Mesothelial cell of epicardium (in vitro differentiated cells): ENCODE measurements at places on chromosomes 16 and 17. TPM values are rescaled to one million over a fixed set of nuclear protein-coding genes. Genes with fewer than 3 reads are reported as not detected.

Gene HOXB6
- total RNA-seq = 56.4 to 63.1 TPM (median 59.7 TPM) in 3 replicates

DNA sequence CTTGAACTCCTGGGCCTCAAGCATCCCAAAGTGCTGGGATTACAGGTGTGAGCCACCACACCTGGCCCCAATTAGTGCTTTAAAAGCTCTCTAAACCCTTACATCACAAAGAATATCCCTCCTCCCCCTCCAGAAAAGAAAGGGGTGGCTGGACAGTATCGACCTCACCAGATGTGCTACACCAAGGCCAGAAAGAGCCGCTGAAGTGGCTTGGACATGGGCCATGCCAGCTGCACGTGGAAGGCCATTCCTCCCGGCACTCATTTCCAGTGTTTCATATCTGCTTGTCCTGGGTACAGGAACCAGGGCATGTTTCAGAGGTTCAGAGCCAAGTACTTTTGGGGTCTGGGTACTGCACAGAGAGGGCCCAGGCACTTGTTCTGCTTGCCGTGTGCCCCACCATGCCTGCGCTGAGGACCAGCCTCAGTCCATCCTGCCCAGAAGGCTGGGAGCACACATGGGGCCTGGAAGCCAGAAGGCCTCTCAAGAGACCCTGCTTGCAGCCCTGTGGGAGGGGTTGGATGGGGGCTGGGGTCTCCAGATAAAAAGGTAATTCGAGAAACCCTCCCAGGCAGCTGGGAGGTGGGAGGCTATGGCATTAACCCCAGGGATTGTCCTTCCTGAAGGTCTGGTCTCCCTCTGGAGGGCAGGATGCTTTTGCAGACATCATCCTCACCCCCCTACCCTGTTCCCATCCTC lies 3.5 kb upstream of the SRRM2 start:
- H3K36me3 ChIP-seq = no peaks in the 10 kb centered on the region
- H3K27ac ChIP-seq = no peak overlapping the region
- no peak overlapping the region for H3K4me3 ChIP-seq

GRCh38 chr16:11391576-11391975 lies 46.3 kb downstream of the RMI2 start:
- peaks cover 5% of the 10 kb centered on the region for H3K27me3 ChIP-seq
- H3K36me3 ChIP-seq = no peaks in the 10 kb centered on the region
- H3K4me3 ChIP-seq = no peak overlapping the region

- no peak overlapping the region for H3K4me3 ChIP-seq
- DNase-seq = no peak
- peaks cover 11% of the 10 kb centered on the region for H3K27me3 ChIP-seq
- peak overlapping the region; percentile 50 for H3K27ac ChIP-seq
- H3K36me3 ChIP-seq = no peaks in the 10 kb centered on the region
Measured at GRCh38 chr17:65227637-65228036, 90.5 kb downstream of the RGS9 start.

- H3K27ac ChIP-seq = no peak overlapping the region
- no peaks in the 10 kb centered on the region for H3K36me3 ChIP-seq
- peak; percentile 24 for DNase-seq
- no peak overlapping the region for H3K4me3 ChIP-seq
Measured at GRCh38 chr17:8905331-8905730, 37.9 kb upstream of the PIK3R6 start.

- no peak for DNase-seq
- H3K4me3 ChIP-seq = no peak overlapping the region
- no peaks in the 10 kb centered on the region for H3K4me1 ChIP-seq
- H3K27ac ChIP-seq = no peak overlapping the region
- peaks cover 23% of the 10 kb centered on the region for H3K27me3 ChIP-seq
- no peaks in the 10 kb centered on the region for H3K36me3 ChIP-seq
Measured at GRCh38 chr16:13351601-13352217, 450.3 kb downstream of the SHISA9 start.

Gene PAQR4
- total RNA-seq = 8.1 to 10.1 TPM (median 8.9 TPM) in 3 replicates

DNA sequence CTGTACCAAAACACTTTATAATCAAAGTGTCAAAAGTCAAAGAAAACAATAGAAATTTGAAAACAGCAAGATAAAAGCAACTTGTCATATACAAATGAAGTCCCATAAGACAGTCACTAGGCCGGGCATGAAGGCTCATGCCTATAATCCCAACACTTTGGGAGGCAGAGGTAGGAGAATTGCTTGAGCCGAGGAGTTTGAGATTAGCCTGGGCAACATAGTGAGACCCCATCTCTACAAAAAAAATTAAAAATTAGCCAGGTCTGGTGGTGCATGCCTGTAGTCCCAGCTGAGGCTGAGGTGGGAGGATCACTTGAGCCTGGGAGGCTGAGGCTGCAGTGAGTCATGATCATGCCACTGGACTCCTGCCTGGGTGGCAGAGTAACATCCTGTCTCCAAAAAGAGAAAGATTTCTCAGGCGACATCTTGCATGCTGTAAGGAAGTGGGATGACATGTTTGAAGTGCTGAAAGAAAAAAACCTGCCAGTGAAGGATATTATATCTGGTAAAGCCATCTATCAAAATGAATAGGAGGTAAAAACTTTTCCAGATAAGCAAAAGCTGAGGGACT lies 98.7 kb upstream of the NACA2 start:
- H3K4me3 ChIP-seq = no peak overlapping the region
- DNase-seq = no peak
- H3K4me1 ChIP-seq = no peaks in the 10 kb centered on the region
- H3K36me3 ChIP-seq = peaks cover 19% of the 10 kb centered on the region
- no peaks in the 10 kb centered on the region for H3K27me3 ChIP-seq

DNA sequence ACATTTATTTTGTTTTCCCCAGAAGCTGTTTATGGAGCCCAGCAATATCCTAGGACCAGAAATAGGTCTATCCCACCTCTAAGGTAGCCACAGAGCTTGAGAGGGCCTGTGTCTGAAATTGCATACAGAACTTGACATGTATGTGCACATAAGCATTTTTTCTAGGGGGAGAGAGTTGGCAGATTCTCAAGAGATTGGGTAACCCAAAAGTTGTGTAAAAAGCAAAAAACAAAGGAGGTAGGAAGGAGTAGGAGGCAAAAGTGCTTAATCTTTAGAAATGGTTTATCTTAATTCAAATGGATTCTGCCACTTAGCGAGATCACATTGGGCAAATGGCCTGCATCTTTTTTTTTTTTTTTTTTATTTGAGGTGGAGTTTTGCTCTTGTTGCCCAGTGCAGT lies 3.5 kb downstream of the PLK1 start:
- H3K36me3 ChIP-seq = peaks cover 20% of the 10 kb centered on the region
- DNase-seq = no peak

Gene SLC47A2
- total RNA-seq = not detected in 3 replicates

- peaks cover 47% of the 10 kb centered on the region for H3K36me3 ChIP-seq
- H3K27me3 ChIP-seq = no peaks in the 10 kb centered on the region
- H3K4me1 ChIP-seq = peaks cover 17% of the 10 kb centered on the region
- no peak for DNase-seq
- H3K4me3 ChIP-seq = no peak overlapping the region
Measured at GRCh38 chr17:4162775-4163466, 19.9 kb downstream of the CYB5D2 start.

DNA sequence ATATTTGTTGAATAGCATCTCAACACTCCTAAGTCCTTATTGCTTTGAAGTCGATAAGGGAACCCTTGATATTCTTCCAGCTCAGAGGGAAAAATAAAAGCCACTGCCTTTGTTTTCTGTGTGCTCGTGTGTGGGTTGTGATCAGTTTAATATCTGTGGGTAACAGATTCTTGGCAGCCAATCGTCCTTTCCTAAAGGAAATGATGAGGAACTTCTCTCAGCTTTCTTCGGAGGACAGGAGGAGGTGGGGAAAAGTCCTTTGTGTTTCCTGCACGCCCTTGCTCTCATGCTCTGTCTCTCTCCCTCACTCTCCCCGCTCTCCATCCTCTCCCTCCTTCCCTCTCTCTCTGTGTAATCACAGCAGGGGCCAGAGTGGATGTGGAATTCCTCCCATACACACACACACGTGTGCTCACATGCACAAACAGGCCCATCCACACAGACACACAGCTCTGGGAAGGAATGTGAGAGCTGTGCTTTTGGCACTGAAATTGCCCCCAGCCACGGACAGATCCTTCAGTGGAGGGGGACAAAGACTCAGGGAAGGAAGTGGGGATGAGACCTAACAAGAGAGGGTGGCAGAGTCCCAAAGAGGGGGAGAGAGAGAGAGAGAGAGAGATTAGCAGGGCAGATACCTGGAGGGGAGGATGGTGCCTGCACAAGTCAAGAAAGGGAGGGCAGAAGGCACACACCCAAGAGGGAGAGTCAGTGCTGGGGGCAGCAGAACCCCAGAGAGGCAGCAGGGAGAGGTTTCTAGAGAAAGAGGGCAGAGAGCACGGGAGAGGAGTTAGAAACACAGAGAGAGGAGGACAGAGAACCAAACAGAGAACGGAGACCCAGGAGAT lies 83.5 kb upstream of the PLCG2 start:
- no peak overlapping the region for H3K4me3 ChIP-seq
- peaks cover 32% of the 10 kb centered on the region for H3K36me3 ChIP-seq
- DNase-seq = no peak
- H3K4me1 ChIP-seq = peaks cover 12% of the 10 kb centered on the region
- peak overlapping the region; percentile 88 for H3K27ac ChIP-seq
- no peaks in the 10 kb centered on the region for H3K27me3 ChIP-seq

GRCh38 chr17:56898874-56899273 lies 15.0 kb downstream of the TRIM25 start:
- H3K4me1 ChIP-seq = peaks cover 5% of the 10 kb centered on the region
- H3K27me3 ChIP-seq = no peaks in the 10 kb centered on the region
- H3K27ac ChIP-seq = no peak overlapping the region
- DNase-seq = no peak

Gene GAST
- not detected in 3 replicates for total RNA-seq

GRCh38 chr17:5703736-5704135 lies 119.4 kb upstream of the NLRP1 start:
- no peaks in the 10 kb centered on the region for H3K36me3 ChIP-seq
- no peak overlapping the region for H3K4me3 ChIP-seq
- no peak for DNase-seq
- H3K27ac ChIP-seq = no peak overlapping the region
- H3K4me1 ChIP-seq = no peaks in the 10 kb centered on the region
- peaks cover 44% of the 10 kb centered on the region for H3K27me3 ChIP-seq

GRCh38 chr17:61196302-61196704 lies 203.3 kb upstream of the TBX2 start:
- peak overlapping the region; percentile 94 for H3K27ac ChIP-seq
- peaks cover 12% of the 10 kb centered on the region for H3K36me3 ChIP-seq
- peaks cover 55% of the 10 kb centered on the region for H3K4me1 ChIP-seq
- H3K4me3 ChIP-seq = no peak overlapping the region

Gene MT4
- not detected in 3 replicates for total RNA-seq

GRCh38 chr16:49712542-49712941 lies 143.4 kb downstream of the ZNF423 start:
- H3K4me1 ChIP-seq = peaks cover 4% of the 10 kb centered on the region
- no peaks in the 10 kb centered on the region for H3K36me3 ChIP-seq
- no peaks in the 10 kb centered on the region for H3K27me3 ChIP-seq

Gene HBQ1
- total RNA-seq = 0.60 to 1.1 TPM (median 0.91 TPM) in 3 replicates

Gene GOSR2
- total RNA-seq = 87.3 to 90.9 TPM (median 88.4 TPM) in 3 replicates

Gene RASL10B
- total RNA-seq = 19.3 to 20.5 TPM (median 20.1 TPM) in 3 replicates

DNA sequence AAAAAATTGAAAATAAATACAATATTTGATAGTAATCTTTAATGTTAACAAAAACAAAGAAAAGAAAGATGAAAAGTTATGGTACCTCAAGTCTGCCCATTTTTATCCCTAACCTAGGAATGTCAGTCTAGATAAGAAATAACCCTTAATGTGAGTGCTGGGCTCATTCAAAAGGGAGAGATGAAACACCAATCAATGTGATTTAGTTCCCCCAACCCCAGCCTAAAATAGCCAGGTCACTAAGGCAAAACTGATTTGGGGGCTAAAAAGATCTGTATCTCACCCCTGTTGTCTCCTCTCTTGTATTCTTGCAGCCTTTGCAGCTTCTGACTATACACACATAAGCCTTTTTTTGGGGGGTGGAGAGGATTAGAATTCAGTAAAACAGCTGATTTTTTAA lies 3.2 kb upstream of the IGF2BP1 start:
- H3K27ac ChIP-seq = no peak overlapping the region
- no peaks in the 10 kb centered on the region for H3K27me3 ChIP-seq
- no peak overlapping the region for H3K4me3 ChIP-seq
- DNase-seq = no peak
- no peaks in the 10 kb centered on the region for H3K36me3 ChIP-seq

- H3K27me3 ChIP-seq = no peaks in the 10 kb centered on the region
- no peak for DNase-seq
Measured at GRCh38 chr16:58056580-58056979, 31.0 kb downstream of the MMP15 start.

Gene MYH8
- not detected in 3 replicates for total RNA-seq

DNA sequence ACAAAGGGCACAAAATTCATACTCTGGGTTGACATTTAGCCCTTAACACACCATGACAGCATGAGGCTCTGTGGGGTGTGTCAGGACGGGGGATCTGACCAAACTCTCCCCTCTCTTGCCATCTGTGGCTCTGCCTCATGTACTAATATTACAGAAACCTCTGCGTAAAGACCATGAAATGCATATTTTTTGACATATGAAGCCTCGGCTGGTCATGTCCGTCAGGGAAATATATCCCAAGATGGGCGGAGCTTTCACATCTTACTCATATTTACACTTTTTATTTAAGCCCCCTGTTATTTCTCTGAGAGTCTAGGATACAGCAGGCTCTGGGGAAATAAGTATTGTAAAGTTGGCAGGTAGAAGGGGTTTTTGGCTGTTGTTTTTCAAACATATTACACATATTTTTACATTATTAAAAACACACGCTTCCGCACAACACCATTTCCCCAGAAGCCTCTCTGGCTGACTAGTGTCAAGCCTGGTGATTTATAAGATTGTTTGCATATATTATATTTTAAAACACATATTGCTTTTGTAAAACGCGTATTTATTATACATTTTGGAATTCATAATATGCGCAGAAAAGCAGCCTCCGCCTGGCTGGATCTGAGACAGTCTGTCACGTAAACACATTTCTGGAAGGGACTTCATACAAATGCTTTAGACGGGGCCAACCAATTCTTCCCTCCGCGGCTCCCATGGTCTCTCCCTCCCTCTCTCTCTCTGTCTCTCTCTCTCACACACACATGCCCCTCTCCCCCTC lies 237.7 kb upstream of the ZFHX3 start:
- peaks cover 6% of the 10 kb centered on the region for H3K27me3 ChIP-seq
- no peak overlapping the region for H3K27ac ChIP-seq
- peaks cover 6% of the 10 kb centered on the region for H3K4me1 ChIP-seq
- DNase-seq = no peak
- H3K4me3 ChIP-seq = no peak overlapping the region
- no peaks in the 10 kb centered on the region for H3K36me3 ChIP-seq

Gene RGS11
- total RNA-seq = 3.4 to 4.0 TPM (median 3.5 TPM) in 3 replicates

DNA sequence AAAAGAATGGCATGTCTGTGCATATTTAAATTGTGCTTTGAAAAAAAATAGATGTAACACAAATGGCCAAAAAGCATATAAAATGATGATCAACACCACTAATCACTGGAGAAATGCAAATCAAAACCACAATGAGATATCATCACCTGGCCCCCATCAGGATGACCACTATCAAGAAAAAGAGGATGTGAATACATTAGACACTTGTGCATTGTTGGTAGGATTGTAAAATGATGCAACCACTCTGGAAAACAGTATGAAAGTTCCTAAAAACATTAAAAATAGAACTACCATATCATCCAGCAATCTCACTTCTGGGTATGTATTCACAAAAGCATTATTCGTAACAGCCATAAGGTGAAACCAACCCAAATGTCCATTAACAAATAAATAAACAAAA lies 91.5 kb downstream of the SPAG9 start:
- no peak overlapping the region for H3K4me3 ChIP-seq
- H3K27ac ChIP-seq = no peak overlapping the region
- DNase-seq = no peak
- peaks cover 4% of the 10 kb centered on the region for H3K36me3 ChIP-seq
- no peaks in the 10 kb centered on the region for H3K4me1 ChIP-seq
